ENCODE measurements at places on chromosomes 7 and 10.
A peak's percentile ranks its signal among the peaks of the same experiment; 100 is the strongest.

GRCh38 chr10:119315128-119316001 is 108.0 kb downstream of the GRK5 start:
- peak; percentile 89 for DNase-seq

- DNase-seq = peak; percentile 31
These were observed 101.6 kb downstream of the DYNC2I1 start for GRCh38 chr7:158957921-158958491.

DNA sequence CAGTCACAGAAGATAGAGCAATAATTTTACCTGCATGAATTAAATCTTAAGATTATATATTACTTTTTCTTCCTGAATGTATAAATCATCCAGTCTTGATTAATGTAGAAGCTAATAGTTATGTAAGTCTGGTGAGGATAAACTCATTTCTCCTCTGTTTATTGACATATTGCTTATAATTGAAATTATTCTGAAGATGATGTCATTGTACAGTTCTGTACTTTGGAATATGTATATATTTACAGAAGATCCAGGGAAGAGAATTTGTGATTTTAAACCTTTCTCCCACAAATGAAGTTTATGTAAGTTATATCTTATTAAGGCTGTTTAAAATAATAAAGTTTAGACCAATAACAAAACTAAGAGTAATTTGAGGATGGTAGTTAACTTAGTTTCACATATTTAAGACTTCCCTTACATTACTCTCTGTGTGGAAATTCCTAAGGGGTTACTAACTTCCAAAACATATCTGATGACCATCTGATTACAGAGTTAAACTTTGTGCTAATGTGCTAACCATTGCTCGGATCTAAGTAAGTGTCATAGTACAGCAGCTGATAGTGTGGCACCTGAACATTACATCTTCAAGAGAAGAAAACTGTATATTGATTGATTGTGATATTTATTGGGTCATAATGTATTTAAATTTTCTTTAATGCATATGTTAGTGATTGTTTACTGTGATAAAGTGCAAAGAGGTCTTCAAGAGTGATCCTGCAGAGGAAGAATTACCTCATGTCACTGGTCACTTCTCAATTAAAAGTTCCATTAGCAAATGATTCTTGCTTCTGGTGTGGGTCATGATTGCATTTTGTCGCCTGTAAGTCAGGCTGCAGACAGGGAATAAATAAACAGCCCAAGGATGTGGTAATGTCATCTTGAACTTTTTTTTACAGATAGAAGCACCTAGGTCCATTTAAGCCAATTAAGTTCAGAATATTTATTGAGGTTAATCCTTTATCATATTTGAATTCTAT is 96.9 kb downstream of the UBE3C start:
- no peak for DNase-seq

- no peak for DNase-seq
These were observed 153.7 kb downstream of the KLF6 start for GRCh38 chr10:3631291-3631690.

- no peak for DNase-seq
These were observed 71.4 kb downstream of the TMEM270 start for GRCh38 chr7:73932364-73932763.

DNA sequence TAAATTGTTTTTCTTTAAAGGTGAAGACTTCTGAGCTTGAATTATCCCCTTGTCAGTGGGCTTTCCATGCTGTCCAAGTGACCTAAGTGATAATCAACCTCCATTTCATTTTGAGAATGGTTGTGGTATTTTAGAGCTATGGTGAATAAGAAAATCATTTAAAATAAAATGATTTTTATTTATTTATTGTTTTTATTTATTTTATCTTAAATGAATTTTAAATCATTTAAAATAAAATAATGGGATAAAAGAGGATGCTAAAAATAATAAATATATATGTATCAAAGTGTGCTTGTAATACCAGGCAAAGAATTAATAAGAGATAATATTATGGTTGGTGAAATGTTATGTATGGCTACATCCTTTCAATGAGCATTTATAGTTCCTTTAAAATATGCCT is 24.5 kb downstream of the CAV1 start:
- no peak for DNase-seq

GRCh38 chr7:127751062-127751461 is 99.1 kb downstream of the SND1 start:
- no peak for DNase-seq

- DNase-seq = peak; percentile 35
These were observed 75.8 kb downstream of the LSMEM1 start for GRCh38 chr7:112556633-112557032.

- no peak for DNase-seq
These were observed 7.2 kb downstream of the MINDY4 start for GRCh38 chr7:30778255-30779025.

GRCh38 chr7:100472854-100473499 is 6.0 kb downstream of the TSC22D4 start:
- DNase-seq = no peak

GRCh38 chr7:14637968-14638367 is 264.6 kb downstream of the DGKB start:
- no peak for DNase-seq

- no peak for DNase-seq
These were observed 73.3 kb downstream of the CXCL12 start for GRCh38 chr10:44311563-44312051.

DNA sequence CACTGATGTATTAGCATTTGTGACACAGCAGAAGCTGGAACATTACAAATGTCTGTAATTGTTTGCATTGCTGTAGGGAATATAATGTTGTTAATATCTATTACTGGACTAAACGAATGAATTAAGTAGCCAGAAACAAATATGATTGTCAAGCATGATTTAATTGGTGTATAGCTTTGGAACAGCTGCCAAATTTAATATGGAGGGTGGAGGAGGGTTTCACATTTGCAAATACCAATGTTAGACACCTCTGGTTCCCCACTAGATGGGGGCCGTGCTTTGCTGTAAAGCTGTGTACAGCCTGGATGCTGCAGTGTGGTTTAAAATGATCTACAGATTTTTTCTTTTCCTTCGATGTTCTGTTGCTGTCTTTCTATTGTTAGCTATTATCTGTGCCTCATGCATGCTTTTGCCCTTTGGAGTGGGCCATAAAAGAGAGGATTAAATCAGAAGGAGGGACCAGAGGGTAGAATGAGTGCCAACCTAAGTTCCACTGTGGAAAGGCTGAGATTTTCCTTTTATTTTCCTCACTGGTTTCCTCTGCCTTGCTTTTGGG is 23.1 kb downstream of the DNAJB9 start:
- no peak for DNase-seq

DNA sequence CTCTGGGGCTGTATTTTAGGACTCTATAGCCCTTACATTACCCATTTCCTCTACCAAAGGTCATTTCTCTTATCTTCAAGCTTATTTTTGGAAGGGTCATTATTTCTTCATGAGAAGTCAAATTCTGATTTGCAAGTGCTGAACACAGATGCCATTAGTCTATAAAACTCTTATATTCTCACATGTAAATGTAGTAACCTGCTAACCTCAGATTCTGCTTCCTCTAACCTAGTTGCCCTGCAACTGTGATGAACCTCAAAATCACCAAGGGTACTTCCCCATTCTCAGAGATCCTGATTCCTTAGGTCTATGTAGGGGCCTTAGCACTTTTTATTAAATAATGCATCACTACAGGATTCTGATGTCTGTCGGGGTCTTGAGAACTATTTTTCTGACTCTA is 6.3 kb downstream of the FAS start:
- no peak for DNase-seq

DNA sequence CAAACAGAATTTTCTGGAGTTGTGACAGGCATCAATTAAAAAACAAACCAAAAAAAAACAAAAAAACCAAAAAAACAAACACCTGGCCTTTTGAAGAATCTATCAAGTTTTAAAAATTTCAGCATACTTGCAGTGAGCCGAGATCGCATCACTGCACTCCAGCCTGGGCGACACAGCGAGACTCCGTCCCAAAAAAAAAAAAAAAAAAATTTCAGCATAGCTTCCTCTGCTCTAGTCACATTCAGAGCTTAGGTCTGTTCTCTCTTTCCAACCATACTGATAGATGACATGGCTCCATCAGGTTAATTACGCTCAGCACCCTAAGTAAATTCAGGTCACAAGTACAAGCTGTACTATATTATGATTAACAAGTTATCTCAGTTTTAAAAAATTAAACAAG is 3.1 kb downstream of the KBTBD2 start:
- DNase-seq = no peak

DNA sequence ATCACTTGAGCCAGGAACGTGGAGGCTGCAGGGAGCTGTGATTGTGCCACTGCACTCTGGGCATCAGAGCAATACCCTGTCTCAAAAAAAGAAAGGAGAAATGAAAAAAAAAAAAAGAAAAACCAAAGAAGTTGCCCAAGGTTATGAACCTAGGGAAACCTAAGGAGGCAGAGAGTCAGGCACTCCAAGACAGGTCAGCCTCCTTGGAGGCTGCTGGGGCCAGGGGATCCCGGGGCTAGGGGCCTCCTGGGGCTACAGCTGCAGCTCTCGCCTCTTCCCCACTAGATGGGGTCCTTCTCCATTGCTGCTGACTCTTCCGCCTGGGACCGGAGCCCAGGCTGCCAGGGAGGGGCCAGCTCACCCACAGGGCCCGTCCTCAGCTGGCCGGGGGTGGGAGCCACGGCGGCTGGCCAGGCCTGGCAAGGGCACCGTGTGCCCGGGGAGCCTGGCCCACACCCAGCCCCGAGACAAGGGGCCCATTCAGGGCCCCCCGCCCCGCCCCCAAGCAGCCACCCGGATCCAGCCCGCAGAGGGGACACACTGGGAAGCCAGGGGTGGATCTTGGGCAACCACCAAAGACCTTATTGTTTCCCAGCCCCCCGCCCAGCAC is 1.7 kb upstream of the SPACDR start:
- DNase-seq = no peak

GRCh38 chr7:138755842-138756590 is 41.8 kb upstream of the TMEM213 start:
- DNase-seq = no peak

DNA sequence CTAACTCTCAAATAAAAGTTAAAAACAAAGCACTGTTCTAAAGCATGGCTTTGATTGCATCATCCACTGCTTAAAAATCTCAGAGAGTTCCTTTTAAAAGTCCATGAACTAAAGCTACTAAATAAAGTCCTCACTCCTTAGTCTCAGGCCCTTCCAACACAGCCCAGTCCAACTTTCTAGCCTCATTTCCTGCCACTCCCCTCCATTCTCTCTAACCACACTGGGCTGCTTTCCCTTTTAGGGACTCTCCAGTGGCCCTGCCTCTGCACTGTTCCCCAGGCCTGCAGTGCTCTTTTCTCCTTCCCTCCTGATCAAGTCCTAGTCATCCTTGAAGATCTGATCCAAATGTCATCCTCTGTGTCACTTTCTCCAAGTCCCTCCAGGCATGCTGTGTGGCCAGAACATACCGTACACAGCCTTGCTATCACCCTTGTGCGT is 56.9 kb upstream of the PPP1R3C start:
- no peak for DNase-seq

GRCh38 chr7:99028261-99028973 is 115.5 kb downstream of the SMURF1 start:
- no peak for DNase-seq

DNA sequence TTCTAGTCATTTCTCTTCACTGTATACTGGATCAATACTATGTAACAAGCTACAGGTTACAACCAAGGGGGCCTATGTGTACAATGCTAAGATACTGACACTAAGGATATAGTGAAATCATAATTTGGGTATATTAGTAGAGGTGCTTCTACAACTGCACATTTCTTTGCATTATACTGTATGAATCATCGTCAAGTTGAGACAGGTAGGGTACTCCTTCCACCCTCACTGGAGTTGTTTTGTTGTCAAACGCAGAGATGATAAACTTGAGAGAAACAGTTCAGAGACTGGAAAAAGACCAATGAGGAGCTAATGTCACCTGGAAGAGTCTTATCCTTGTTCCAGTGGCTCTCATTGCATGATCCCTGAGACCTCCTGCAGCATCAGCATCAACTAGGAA is 208.2 kb upstream of the PRPS1L1 start:
- no peak for DNase-seq

- peak; percentile 43 for DNase-seq
These were observed 43.7 kb upstream of the DGKI start for GRCh38 chr7:137890449-137890921.

- DNase-seq = no peak
These were observed 63.0 kb downstream of the HOXA1 start for GRCh38 chr7:27032839-27033238.

DNA sequence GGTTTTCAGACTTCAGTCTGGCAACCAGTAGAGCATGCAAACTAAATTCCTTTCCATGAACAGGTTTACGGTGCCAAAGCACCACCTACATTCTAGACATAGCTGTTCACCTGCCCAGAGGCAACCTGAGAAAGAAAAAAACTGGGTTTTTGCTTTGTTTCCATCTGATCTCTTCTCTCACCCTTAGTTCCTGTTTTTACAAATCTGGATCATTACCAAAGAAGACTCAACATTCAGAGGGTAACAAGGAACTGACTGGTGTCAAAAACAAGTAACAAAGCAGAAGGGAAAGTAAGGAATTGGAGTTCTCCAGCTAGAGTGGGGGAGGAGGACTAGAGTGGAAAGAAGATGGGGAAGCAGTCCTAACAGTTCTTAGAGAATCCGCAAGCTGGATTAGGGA is 36.4 kb downstream of the CPVL start:
- DNase-seq = no peak

DNA sequence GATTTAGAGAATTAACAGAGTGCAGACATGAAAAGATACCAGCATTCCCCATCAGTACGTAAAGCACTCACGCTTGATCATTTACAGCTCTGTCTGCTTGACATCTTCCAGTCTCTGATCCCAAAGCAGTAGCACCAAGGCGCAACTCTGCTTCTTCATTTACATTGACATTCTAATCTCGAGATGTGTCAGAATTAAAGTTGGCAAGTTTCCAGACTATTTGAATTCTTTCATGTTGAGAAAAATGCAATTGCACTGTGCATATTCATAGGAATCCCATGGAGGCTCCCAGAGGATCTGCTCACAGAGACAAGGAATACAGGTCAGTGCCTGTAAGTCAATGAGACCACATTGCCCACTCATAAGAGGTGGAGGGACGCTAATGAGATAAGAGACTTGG is 183.9 kb downstream of the LRRN3 start:
- no peak for DNase-seq

- no peak for DNase-seq
These were observed 228.4 kb upstream of the INHBA start for GRCh38 chr7:41931263-41931646.

- DNase-seq = no peak
These were observed 21.8 kb upstream of the YWHAG start for GRCh38 chr7:76380623-76380966.

- DNase-seq = no peak
These were observed 250.8 kb downstream of the COBL start for GRCh38 chr7:51065766-51066165.

GRCh38 chr7:123792547-123792946 is 43.7 kb upstream of the WASL start:
- no peak for DNase-seq
